ENCODE measurements at places on chromosomes 7 and 10. TPM values are rescaled to one million over a fixed set of nuclear protein-coding genes. Genes with fewer than 3 reads are reported as not detected.

- no peak for DNase-seq
Measured at GRCh38 chr7:29854257-29854938, 48.1 kb downstream of the WIPF3 start.

Gene TAS2R39
- not detected for total RNA-seq

Gene DNAJC12
- 35.6 TPM for total RNA-seq

DNA sequence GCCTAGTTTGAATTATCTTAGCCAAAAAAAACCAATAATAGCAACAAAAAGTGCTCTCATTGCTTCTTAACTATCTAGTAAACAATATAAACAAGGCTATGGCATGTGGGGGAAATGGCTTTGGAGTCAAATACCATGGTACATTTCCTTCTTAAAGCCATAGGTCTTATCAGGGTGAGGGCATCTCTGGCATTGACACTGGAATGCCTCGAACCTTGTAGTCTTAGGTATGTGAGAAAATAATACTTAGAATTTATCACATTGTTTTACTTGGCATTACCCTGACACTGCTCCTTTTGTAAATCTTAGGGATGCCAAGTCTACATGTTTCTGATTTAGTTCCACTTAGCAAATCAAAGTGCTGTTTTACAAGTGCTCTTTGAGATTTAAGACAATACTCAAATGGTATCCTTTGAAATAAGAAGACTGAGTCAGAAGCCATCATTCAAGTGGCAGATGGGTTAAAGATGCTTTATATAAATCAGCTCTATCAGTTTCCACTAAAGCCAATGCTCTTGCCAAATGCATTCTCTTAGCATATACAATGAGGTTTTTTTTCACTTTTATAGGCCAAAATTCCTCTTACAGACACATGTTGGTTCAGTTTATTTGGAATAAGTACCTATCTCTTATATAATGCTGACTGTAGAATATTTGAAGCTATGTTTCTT, 155.2 kb downstream of the HPSE2 start:
- DNase-seq = no peak

Gene GPER1
- 0.56 TPM for total RNA-seq

DNA sequence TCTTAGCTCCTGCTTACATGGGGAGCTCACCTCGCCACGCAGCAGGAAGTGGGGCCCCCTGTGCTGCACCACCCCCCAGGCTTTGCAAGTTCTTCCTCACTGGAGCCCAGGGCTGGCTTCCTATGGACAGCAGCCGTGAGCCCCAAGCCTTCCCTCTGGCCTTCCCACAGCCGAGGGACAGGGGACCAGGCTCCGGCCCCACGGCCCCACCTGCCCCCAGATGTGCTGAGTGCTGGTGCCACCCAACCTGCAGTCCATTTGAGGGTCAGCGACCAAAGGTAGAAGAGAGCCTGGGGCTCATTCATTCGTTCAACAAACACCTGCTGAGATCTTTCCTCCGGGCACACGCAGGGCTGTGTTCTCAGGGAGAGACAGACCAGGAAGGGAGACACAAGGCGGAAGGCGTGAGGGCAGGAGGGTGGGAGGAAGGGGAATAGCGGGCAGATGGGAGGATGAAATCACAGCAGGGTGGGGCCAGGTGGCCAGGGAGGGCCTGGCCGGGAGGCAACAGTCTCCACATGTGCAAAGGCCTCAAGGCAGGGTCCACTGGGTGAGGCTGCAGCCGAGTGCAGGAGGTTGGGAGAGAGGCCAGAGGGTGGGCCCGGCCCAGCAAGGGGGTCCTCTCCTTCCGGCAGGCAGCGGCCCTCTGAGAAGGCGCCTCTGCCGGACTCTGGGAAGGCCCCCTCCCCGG, 100.1 kb downstream of the FOXL3 start:
- no peak for DNase-seq

Gene PRSS37
- not detected for total RNA-seq

DNA sequence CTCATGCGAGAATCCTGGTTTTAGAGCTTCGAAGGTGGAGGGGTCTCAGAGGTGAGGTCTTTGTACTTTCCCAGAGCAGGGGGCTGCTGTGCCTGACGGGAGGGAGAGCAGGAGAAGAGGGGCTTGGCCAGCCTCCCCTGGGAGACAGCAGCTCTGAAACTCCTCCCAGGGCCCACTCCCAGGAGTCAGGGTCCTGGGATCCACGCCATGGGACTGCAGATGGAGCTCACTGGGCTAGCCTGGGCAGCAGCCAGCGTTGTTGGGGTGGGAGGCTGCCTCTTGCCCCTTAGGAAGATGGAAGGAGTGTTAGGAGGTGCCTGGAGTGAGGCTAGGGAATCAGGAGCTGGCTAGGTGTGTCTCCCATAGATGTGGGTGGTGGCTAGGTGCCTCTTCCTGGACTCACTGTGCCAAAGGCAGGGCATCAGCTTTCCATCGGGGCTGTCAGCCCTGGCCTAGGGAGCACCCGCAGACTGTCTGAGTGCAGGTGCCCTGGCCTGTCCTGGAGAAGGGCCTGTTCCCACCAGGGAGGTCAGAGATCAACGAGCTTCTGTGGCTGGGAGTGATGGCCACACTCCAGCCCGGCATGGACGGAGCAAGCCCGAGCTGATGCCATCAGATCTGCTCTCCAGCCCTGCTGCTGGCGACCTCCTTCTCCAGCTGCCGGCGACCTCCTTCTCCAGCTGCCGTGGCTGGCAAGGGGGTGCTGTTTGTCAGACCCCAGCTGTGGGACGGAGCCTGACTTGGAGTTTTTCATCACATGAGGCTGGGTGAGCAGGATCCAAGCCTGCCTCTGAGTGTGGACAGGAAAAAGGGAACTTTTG, 111.3 kb downstream of the PTPN20 start:
- DNase-seq = no peak

Gene INA
- 0.46 TPM for total RNA-seq

DNA sequence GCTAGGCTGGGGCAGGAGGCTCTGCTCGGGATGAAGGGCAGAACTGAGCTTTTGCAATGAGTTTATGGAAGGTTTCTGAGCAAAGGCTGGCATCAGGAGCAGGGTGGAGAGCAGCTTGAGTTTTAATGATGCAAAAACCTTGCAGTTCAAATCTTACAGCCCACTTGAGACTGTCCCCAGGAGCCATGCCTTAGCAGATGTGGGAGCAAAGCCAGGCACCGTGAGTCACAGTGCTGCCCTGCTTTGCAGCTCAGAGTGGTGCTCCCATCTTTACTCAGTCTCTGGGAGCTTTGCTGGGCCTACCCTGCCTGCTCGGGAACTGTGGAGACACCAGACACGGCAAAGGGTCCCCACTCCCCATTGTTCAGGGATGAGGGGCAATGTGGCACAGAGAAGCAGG, 122.4 kb upstream of the NPS start:
- no peak for DNase-seq
